ENCODE measurements at places on chromosomes 1 and 21.

DNA sequence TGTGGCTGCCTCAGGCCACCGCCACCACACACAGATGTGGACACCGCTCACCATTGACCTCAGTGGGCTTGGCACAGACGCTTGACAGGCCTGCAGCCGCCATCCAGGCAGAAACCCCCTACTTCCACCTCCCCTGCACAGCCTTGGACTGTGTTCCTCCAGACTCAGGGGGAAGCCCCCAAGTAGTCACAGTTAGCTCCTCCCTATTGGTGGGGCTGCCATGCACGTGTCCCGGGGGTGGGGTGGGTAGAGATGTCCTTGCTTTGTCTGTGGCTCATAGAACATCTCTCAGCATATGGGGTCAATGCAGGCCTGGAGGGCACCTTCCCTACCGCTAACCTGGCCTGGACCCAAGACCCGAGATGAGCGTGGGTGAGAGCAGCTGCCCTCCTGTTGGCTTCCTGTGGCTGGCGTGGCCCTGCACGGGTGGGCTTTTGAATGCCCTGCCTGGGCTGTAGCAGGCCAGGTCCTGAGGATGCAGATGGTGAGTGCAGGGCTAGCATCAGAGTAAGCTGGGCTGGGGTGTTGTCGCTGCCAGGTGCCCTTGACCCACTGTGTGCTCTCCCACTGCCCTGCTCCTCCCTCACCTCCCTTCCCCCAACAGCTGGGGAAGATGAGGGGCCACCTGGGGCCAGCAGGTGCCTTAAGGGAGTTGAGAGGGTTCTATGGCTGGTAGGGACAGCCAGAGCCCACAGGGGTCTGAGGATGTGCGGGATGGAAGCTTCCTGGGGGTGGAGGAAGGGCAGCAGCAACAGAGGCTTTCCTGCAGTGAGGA lies 6.2 kb downstream of the CROCC start:
- no peak for DNase-seq

DNA sequence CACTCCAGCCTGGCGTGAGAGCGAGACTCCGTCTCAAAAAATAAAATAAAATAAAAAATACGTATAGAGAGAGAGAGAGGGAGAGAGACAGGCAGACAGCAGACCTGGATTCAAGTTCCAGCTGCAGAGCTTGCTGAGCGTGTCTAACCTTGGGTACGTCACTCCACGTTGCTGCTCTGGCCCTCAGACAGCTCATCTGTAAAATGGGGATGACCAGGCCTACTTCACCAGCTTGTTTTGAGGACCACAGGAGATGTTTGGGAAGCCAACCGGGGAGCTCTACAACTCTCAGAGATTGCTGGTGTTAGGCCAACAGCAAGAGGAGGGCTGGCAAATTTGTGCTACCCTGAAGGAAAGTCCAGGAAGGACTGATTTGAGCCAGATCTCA lies 499 bp upstream of the TRAF5 start:
- DNase-seq: no peak

GRCh38 chr1:18341291-18342069 lies 139.2 kb upstream of the KLHDC7A start:
- DNase-seq: no peak

DNA sequence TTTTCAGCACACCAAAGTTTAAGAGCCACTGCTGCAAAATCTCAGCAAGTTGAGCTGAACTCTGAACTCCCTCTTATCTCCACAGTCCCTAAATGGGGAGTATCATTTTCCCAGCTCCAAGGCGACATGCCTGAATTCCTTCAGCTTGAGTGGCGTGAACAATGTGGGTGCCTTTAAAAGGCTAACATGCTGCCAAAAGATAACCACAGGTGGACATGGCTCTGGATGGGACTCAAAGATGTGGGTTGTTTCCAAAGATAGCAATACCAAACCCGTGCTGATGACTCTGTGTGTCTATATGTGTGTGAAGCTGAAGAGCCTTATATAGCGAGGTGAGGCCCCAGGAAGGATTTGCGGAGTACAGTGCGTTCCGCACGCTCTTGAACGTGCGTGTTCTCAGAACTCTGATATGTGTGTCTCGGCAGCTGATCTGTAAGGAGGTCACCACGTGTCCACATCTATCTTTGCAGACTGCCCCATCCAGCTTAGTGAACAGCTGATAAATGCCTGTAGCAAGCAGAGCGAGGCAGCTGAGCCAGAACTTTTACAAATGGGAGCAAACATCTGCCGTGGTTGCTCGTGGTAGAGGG lies 189.2 kb downstream of the DYRK1A start:
- DNase-seq: no peak

- no peak for DNase-seq
These were observed 102.0 kb downstream of the FMN2 start for GRCh38 chr1:240193679-240194078.
